ENCODE measurements at places on chromosomes 6 and 20.

DNA sequence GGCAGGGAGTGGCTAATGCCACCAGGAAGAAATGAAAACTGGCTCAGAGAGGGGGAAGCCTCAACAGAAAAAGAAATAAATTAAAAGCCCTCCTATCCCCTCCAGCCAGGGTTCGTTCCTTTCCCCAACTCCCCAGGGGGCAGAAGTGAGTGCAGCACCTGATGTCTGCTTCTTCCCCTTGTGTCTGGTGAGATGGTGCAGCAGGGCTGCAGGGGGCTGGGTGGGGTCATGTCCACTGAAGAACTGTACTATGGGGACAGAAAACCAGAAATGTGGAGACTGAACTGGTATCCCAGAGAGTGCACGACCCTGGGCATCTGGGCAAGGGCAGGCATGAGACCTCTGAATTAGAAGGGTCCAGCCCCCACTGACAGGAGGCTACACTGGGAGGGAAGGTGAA lies 4.0 kb downstream of the EGFL8 start:
- no peak for DNase-seq

DNA sequence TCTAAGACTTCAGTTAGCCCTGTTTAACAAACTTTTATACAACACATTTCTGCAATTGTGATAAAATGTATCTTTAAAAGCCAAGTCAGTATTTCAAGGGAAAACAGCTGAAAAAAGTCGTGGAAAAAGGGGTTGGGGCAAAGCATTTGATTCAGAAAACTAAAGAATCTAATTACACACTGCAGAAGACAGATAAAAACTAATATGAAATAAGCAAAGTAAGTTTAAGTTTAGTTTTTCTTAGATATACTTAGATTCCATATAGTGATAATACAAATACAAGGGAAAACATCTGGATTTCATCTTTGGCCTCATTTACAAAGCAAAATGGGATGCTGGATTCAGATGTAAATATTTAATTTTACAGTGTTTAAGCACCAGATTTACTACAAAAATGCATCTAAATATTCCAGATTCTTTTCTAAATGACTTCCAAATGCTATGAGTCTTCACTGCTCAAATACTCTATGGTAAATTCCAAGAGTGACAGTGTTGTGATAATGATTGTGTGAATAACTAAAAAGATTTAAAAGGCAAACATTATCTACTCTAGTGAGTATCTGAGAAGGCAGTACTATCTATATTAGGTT lies 1.5 kb upstream of the ADNP start:
- DNase-seq = no peak

- DNase-seq = no peak
Observed at GRCh38 chr6:17097982-17098381, 3.9 kb upstream of the STMND1 start.

- no peak for DNase-seq
Observed at GRCh38 chr6:167120583-167120903, 2.4 kb upstream of the CCR6 start.

DNA sequence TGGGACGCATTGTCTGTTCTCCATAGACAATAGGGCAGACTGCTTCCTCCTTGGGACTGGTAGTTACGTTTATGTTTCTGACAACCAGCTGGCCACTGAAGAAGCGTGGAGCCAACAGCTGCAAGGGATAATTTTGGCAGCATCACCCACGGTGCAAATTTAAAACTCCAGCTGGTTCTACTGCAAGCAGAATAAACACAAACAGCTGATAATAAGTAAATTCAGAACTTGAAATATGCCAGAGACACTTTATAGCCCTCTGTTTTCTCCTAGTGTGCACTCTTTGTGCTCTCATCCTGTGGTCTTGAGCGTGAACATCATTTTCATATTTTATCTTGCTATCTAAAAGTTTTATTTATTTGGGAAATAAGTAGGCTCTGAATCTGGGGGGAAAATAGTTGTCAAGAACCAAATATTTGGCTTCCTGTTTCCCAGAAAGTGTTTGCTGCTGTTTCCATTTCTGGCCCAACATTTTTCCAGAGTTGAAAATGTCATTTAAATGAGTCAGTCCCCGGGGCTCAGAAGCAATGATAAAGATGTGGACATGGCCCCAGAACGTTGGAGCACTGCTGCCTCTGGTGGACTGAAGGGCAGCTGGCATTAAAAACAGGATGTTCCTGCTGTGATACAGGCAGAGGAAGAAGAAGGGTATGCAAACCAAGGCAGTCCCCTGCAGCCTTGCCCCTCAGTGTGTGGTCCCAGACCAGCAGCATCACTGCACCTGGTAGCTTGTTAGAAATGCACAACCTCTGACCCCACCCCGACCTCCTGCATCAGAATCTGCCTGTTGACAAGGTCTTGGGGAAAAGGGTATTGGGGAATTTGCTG lies 12.5 kb upstream of the THBD start:
- DNase-seq = no peak

- DNase-seq = no peak
Observed at GRCh38 chr20:22389836-22390542, 194.4 kb downstream of the FOXA2 start.

GRCh38 chr6:149230712-149231460 lies 86.6 kb upstream of the TAB2 start:
- DNase-seq = no peak

- DNase-seq = no peak
Observed at GRCh38 chr6:23413327-23414050, 712.5 kb upstream of the NRSN1 start.

DNA sequence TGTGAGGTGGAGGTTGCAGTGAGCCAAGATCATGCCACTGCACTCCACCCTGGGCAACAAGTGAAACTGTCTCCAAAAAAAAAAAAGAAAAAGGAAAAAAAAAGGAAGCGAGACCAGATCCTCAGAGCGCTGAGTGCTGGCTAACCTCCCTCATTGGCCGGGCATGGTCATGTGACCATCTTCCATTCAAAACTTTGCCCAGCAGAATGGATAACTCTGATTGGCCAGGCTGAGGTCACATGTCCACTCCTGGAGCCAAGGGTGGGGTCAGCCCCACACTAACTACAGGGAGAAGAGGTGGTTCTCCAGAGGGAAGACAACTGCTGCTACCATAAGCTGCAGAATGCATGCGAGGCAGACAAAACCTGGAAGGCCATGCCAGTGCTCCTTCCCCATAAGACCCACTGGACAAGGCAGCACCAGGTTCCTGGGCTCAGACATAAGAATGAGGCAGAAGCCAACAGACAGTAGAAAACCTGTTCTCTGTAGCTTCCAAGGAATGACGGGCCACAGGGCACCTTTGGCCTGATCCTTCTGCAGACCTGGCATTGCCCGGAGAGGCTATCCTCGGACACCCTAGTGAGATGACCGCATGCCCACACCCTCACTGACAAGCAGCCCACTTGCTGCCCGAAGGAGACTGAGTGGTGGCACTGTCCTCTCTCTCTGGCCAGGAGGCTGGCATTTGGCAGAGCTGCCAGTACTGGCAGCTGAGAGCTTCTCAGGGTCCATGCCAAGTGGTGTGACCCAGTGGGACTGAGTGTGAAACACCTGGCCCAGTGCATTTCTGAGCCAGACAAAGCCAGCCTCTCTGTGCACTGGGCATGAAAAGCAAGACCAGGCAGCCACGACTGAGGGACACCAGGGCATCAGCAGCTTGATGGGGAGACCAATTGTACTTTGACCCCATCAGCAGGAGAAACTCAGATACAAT lies 311.9 kb upstream of the SULF2 start:
- DNase-seq = no peak

- no peak for DNase-seq
Observed at GRCh38 chr6:94462231-94462630, 1042.9 kb upstream of the EPHA7 start.
